T-helper 17 cell (primary cell): ENCODE measurements at places on chromosomes 3 and 15. TPM values are rescaled to one million over a fixed set of nuclear protein-coding genes. Genes with fewer than 3 reads are reported as not detected.

The TWF2 gene
- 44.8 TPM for total RNA-seq

DNA sequence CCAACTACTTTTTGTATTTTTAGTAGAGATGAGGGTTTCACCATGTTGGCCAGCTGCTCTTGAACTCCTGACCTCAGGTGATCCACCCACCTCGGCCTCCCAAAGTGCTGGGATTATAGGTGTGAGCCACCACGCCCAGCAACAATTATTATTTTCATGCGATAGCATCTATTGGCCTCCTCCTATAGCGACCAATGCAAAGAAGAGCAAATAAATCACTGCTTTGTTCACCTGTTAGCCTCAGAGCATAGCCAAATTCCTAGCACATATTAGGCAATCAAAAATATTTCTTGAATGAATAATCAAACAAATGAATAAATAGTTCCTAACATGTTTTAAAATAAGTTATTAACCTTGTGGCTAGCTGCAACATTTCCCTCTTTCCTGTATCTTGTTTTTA lies 36.8 kb upstream of the TNFSF10 start:
- DNase-seq = no peak

GRCh38 chr15:34239151-34239808 lies 14.5 kb downstream of the EMC4 start:
- no peak for DNase-seq

- DNase-seq = no peak
These were observed 10.3 kb downstream of the TM4SF1 start for GRCh38 chr3:149366941-149367840.

- DNase-seq = no peak
These were observed 47.0 kb downstream of the MTHFS start for GRCh38 chr15:79849789-79850188.
